ENCODE measurements at places on chromosomes 4 and X. TPM values are rescaled to one million over a fixed set of nuclear protein-coding genes. Genes with fewer than 3 reads are reported as not detected.

DNA sequence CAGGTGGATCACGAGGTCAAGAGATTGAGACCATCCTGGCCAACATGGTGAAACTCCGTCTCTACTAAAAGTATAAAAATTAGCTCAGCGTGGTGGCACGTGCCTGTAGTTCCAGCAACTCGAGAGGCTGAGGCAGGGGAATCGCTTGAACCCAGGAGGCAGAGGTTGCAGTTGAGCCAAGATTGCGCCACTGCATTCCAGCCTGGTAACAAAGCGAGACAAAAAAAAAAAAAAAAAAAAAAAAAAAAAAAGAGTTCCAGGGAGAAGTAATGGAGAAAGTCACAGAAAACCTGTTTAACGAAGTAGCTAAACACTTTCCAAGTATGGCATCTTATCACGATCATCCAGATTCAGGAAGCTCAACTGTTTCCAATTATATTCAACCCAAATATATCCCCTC lies 10.9 kb downstream of the KLHL4 start:
- no peak for DNase-seq

GRCh38 chr4:53601251-53601764 lies 10.0 kb upstream of the LNX1 start:
- peak; percentile 45 for DNase-seq

- DNase-seq, result no peak
Measured at GRCh38 chr4:183600189-183600685, 58.7 kb downstream of the RWDD4 start.

DNA sequence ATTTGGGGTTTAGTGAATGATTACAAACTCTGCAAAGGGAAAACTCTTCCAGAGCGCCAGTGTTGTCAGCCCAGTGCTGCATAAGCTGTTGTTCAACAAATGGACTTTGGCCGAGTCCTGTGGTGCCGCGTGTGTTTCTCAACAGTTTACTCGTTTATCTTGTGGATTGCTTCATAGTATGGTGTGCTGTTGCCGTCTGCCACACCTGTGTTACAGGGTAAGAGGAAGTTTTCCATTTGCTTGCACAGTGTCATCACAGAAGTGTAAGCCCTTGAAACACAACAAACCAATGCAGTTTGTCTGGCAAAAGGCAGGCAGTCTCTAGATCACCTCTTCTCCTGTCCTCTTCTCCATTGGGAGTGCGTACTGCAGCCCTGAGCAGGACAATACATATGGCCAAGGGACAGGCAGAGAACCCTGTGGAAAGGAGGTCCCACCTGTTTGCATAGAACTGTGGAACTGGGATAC lies 66.3 kb downstream of the DCUN1D4 start:
- peak; percentile 88 for DNase-seq

The EPGN gene
- total RNA-seq, result not detected

The GRIA3 gene
- 0.85 TPM for total RNA-seq

The PRSS12 gene
- 22.4 TPM for total RNA-seq

Data from colonic mucosa (tissue), 4 donors.